ENCODE measurements at places on chromosomes 5 and 9. TPM values are rescaled to one million over a fixed set of nuclear protein-coding genes. Genes with fewer than 3 reads are reported as not detected.

GRCh38 chr5:80057921-80058320 is 22.8 kb downstream of the THBS4 start:
- no peak for DNase-seq
- no peaks in the 10 kb centered on the region for H3K27me3 ChIP-seq
- H3K4me3 ChIP-seq, result no peak overlapping the region
- H3K27ac ChIP-seq, result no peak overlapping the region
- H3K36me3 ChIP-seq, result no peaks in the 10 kb centered on the region

- no peaks in the 10 kb centered on the region for H3K4me1 ChIP-seq
- H3K36me3 ChIP-seq, result no peaks in the 10 kb centered on the region
- H3K4me3 ChIP-seq, result no peak overlapping the region
- no peaks in the 10 kb centered on the region for H3K27me3 ChIP-seq
Measured at GRCh38 chr9:15635752-15636151, 82.9 kb downstream of the CCDC171 start.

DNA sequence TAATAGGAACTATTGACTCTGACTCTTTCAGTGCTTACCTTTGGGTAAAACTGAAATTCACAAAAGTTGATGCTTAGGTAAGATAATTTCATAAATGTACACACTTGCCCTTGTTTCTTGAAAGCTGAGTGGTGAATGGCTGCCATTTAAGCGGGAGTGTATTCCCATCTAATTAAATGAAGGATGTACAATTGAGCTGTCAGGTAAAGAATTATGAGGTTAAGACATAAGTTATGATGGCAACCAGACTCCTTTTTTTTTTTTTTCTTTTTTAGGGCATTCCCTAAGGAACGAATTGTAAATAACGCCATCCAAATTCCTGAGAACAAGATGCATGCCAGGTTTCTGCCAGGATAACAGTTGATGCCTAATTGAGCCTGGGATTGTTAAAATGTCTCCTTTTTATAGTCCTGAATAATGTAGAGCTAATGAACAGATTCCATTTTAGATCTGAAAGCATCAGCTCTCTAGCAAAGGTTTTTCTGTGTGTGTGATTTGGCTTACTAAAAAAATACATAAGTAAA is 199.7 kb downstream of the ISL1 start:
- H3K27me3 ChIP-seq, result no peaks in the 10 kb centered on the region
- no peaks in the 10 kb centered on the region for H3K36me3 ChIP-seq
- no peaks in the 10 kb centered on the region for H3K4me1 ChIP-seq

DNA sequence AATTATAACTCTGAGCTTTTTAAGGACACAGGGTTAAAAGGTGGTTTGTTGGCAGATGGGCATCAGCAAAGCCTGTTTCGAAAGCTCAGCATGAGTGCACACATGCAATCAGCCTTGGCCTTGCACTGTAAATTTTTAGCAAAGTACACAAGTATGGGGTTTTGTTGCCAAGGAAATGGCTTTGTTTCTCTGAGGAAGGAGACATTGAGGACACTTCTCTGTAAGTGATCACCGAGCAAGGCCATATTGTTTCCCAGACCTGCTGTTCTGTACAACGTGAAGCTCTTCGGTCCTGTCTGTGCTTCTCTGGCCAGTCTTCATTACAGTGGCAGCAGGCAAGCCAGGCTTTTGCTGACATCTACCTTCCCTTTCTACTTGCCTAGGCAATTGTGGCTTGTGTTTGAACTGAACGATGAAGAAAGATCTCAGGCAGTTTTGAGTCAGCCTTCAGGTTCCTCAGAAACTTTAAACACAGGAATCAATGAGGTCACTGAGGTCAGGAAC is 27.9 kb upstream of the GLRX start:
- no peaks in the 10 kb centered on the region for H3K4me1 ChIP-seq
- no peaks in the 10 kb centered on the region for H3K27me3 ChIP-seq
- H3K36me3 ChIP-seq, result no peaks in the 10 kb centered on the region

GRCh38 chr9:95733741-95734666 is 141.5 kb upstream of the ERCC6L2 start:
- H3K4me1 ChIP-seq, result peaks cover 15% of the 10 kb centered on the region
- no peaks in the 10 kb centered on the region for H3K36me3 ChIP-seq
- H3K27me3 ChIP-seq, result no peaks in the 10 kb centered on the region
- H3K4me3 ChIP-seq, result no peak overlapping the region
- DNase-seq, result no peak

Gene SPZ1
- total RNA-seq, result not detected

Gene SHOC1
- 0.37 TPM for total RNA-seq

Gene IRX2
- 0.12 TPM for total RNA-seq

Gene PTPN3
- 26.7 TPM for total RNA-seq

Measured in colonic mucosa (tissue), 4 donors.